Caki2 (cell line): ENCODE measurements at places on chromosomes 12 and 14. TPM values are rescaled to one million over a fixed set of nuclear protein-coding genes. Genes with fewer than 3 reads are reported as not detected.

DNA sequence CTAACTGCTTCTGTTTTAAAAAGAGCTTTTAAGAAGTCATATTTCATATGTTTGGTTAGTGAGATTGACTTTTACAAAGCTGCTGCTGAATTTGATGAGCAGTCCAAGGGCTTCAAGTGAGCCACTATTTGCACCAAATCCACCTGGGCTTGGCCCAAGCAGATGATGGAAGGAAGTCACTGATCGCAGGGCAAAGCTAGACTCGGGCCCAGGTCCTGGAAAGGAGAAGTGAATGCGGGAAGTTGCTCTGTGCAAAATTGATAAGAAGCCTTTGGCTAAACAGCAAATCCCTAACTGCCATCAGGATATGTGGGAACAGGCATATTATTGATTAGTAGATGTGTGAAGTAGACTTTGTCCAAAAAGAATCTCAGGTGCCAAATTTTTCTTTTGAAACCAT, 30.5 kb downstream of the PLXNC1 start:
- DNase-seq: no peak

- peak; percentile 89 for DNase-seq
These were observed 5.5 kb downstream of the AJUBA start for GRCh38 chr14:22976620-22977433.

- DNase-seq: no peak
These were observed 43.7 kb downstream of the TESPA1 start for GRCh38 chr12:54940727-54941315.

DNA sequence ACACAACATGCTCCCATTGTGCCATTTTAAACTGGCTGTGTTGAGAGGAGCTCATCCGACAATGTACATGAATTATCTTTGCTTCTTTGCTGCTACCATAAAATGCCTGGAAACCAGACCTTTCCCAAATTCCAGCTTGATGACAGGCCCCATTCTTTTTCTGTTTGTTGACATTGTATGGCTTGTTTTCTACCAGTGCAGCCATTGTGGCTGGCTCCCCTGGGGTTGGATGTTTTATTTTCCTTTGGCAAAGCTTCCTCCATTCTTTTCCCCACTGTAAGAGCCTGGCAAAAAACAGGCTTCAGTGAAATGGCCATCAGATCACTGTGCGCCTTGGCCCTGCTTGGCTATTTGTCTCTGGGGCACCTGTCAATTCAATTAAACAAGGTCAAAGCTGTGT, 532.5 kb downstream of the VRK1 start:
- no peak for DNase-seq

DNA sequence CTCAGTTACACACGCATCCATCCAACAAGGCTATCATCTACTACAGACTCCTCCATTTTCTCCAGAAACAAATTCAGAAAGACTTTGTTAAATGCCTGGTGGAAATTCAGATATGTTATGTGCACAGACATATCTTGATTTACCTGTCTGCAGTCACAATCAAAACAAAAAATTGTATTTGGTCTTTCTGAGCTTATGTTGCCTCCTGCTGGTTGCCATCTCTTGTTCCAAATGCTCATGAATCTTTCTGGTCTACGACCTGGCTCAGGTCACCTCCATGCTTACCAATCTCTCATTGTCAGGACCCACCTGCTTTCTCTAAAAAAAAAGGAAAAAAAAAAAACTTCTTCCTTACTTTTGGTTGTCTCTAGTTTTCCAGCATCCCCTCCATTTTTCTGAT, 169.2 kb upstream of the PLXNC1 start:
- no peak for DNase-seq

GRCh38 chr14:91186515-91187066, 57.9 kb downstream of the GPR68 start:
- DNase-seq: no peak

- no peak for DNase-seq
These were observed 221.2 kb downstream of the KCNH5 start for GRCh38 chr14:62824086-62824485.

GRCh38 chr14:103520657-103521437, 1.8 kb downstream of the CKB start:
- peak; percentile 77 for DNase-seq

- no peak for DNase-seq
These were observed 794.3 kb upstream of the NOVA1 start for GRCh38 chr14:27392153-27392552.

DNA sequence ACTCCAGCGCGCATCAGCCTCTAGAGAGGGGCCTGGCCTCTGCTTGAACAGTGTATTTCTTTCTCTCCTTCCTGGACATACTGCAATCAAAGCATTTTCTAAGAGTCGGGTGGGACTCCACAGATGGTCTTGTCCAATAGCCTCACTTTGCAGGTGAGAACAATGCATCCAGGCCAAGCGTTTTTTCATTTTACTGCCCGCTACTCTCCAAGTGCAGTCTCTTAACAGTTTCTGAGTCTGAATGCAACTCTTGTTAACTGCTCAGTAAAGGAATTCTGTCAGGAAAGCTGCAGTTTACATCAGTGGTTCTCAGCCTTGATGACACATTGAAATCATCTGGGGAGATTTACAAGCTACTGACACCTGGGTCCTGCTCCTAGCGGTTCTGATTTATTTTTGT, 57.0 kb downstream of the IRF2BPL start:
- DNase-seq: no peak

- DNase-seq: no peak
These were observed 1.1 kb downstream of the ADSS1 start for GRCh38 chr14:104724981-104725771.

DNA sequence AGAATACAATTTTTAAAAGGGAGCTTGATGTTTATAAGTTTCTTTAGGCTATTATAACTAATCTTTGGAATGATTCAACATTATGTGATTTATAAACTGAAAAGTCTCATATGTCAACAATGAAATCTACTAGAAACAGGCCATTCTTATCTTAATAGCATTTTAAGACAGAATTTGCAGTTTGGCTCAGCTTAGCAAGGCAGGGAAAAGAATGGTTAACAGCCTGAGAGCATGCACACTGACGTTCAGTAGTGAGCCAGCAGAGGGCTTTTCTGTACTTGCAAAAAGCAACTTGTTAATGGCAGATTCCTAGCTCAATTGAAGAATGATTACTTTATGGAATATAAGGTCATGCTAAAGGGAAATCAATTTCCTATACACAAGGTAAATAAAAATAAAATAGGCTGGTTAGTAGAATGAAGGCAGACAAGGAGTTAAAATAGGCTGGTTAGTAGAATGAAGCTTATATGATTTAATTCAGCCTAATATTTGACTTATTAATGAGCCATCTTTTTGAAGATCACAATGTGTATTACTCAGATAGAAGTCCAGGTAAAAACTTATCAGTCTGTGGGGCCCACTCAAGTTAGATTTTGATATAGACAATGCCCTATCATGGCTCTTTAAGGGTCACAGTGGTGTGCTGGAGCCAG, 95.9 kb downstream of the OTOGL start:
- peak; percentile 47 for DNase-seq

- no peak for DNase-seq
These were observed 3.4 kb downstream of the LBHD2 start for GRCh38 chr14:103087343-103087835.

DNA sequence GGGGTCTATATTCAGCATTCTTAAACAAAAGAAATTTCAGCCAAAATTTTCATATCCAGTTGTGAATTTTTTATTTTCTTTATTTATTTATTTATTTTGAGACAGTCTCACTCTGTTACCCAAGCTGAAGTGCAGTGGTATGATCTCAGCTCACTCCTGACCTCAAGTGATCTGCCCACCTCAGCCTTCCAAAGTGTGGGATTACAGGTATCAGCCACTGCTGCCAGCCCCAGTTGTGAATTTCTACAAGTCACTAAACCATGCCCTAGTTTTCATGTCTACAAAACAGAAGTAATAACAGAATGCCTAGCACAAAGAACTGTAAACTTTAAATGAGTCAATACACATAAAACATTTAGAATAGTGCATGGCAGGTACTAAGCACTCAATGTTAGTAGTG, 254.2 kb downstream of the C12orf50 start:
- DNase-seq: no peak

SLC2A14 gene
- 0.14 TPM in 1 of 2 replicates, not detected in the other for total RNA-seq

RAD52 gene
- total RNA-seq: 11.1 and 11.9 TPM in 2 replicates

SCYL2 gene
- total RNA-seq: 1.8 and 3.0 TPM in 2 replicates

GON7 gene
- 11.9 and 12.7 TPM in 2 replicates for total RNA-seq

ZNF385A gene
- 1.7 and 1.8 TPM in 2 replicates for total RNA-seq

BMP4 gene
- 0.98 and 21.2 TPM in 2 replicates for total RNA-seq

SCNN1A gene
- 0.12 and 5.7 TPM in 2 replicates for total RNA-seq
